Left ventricle myocardium inferior (tissue), 1 donor: ENCODE measurements at places on chromosomes 6 and 20. TPM values are rescaled to one million over a fixed set of nuclear protein-coding genes. Genes with fewer than 3 reads are reported as not detected.

- no peak for DNase-seq
These were observed 36.9 kb downstream of the KCNQ2 start for GRCh38 chr20:63435552-63435951.

GRCh38 chr6:69668916-69669315 is 127.9 kb downstream of the LMBRD1 start:
- no peak for DNase-seq

The APCDD1L gene
- total RNA-seq, result 0.91 TPM

GRCh38 chr6:75081921-75082320 is 123.9 kb downstream of the COL12A1 start:
- no peak for DNase-seq

The HLA-F gene
- 29.4 TPM for total RNA-seq

DNA sequence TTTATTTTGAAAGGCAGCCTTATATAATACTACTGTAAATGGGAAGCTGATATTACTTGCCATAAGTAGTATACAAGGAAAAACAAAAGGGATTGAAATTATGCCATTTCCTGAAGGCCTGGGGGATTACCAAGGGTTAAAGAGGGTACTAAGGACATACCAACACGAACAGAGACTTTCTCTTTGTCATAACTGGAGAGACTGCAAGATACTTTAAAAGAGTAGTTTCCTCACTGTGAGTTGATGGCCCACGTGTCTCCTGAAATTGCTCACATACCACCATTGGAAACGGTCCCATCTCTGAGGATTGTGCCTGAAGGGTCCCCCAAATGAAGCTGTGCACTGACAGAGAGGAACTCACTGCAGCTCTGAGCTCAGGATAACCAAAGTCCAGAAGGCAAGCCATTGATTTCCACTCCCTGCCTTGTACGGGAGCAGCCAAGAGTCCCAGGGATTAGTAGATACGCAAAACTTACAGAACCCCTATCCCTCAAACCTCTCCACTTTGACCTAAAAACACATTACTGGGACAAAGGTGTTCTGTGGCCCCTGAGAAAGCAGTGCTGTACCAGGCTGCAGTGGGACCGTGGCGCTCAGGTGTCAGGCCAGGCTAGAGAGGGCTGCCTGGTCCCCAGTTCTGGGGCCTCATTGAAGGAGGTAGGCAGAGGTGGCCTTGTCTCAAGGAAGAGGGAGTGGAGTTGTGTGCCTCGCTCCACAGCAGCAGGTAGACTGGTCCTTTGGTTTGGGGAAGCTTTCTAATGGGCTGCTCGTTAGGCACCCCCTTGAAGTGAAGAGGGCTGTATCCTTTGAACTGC is 15.2 kb downstream of the PSMG4 start:
- DNase-seq, result no peak

DNA sequence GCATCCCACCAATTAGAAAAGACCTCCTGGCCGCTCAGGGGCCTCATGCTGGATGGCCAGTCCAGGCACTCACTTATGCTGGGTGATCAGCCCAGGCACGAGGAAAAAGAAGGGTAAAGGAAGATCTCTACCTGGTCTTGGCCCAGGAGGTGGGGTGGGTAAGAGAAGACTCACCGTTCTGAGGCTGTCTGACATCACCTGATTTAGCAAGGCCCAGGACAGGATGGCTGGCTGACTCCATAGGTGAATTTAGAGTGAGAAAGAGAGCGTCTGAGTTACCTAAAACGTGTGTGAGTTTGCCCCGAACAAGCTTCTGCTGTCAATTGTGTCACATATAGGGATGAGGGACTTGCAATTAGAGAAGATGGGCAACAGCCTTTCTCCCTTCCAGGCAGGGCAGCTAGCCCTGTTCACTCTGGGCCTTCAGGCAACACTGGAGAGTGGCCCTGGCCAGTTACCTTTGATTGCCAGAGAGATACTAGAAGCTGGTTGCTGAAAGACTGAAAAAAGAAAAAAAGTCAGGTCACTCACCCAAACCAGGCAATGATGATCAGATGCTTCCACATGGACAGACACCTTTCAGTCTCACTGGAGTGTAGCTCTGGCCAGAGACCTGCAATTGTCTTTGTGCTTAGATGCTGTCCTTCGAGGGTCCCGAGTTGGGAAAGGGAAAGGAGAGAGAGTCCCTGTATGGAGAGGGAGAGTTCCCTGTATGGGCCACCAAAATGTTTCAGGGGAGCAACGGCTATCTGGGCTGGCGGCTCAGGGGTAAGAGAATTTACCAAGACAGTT is 35.7 kb upstream of the IER3 start:
- no peak for DNase-seq

GRCh38 chr6:144661116-144661806 is 376.1 kb downstream of the UTRN start:
- no peak for DNase-seq

The TCF15 gene
- total RNA-seq, result 11.1 TPM

DNA sequence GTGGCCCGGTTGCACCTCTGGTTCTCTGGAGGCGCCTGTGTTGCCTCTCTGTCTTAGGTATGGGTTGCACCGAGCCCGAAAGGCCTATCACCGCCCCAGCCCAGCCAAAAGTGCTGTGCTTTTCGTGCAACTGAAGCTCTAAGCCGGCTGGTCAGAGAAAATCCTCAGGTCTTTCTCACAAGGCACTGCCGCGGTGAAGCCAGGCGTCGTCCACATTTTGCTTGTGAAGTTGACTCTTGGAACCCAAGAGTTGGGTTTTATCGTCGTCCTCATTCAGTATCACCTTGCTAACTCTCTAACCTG is 726 bp upstream of the EMILIN3 start:
- no peak for DNase-seq

- no peak for DNase-seq
These were observed 111.3 kb upstream of the LGSN start for GRCh38 chr6:63430985-63431519.

- DNase-seq, result peak; percentile 33
These were observed 135.7 kb downstream of the BCAS1 start for GRCh38 chr20:53934421-53935343.

- DNase-seq, result no peak
These were observed 12.2 kb downstream of the CEP250 start for GRCh38 chr20:35467339-35468224.

The TRAPPC3L gene
- not detected for total RNA-seq

The GTSF1L gene
- not detected for total RNA-seq

The SYNGAP1 gene
- total RNA-seq, result 6.5 TPM

The WFDC10B gene
- total RNA-seq, result not detected

DNA sequence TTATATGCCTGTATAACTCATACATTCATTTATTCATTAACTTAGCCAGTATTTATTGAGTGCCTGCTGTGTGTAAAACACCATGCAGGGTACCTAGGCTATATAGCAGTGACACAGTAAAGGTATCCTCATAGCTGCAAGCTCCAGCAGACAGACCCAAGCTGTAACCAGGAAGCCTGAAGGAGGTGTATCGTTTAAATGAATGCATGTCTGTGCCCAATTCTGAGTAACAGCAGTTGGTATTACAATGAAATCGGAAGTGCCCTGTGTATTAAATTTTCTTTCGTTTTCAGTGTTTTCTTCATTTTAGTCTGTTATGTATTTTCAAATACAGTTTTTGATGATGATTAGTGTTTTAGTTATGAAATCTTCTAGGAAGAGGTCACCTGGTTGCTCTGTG is 485.8 kb upstream of the SOX4 start:
- no peak for DNase-seq

The ADNP gene
- total RNA-seq, result 27.3 TPM

DNA sequence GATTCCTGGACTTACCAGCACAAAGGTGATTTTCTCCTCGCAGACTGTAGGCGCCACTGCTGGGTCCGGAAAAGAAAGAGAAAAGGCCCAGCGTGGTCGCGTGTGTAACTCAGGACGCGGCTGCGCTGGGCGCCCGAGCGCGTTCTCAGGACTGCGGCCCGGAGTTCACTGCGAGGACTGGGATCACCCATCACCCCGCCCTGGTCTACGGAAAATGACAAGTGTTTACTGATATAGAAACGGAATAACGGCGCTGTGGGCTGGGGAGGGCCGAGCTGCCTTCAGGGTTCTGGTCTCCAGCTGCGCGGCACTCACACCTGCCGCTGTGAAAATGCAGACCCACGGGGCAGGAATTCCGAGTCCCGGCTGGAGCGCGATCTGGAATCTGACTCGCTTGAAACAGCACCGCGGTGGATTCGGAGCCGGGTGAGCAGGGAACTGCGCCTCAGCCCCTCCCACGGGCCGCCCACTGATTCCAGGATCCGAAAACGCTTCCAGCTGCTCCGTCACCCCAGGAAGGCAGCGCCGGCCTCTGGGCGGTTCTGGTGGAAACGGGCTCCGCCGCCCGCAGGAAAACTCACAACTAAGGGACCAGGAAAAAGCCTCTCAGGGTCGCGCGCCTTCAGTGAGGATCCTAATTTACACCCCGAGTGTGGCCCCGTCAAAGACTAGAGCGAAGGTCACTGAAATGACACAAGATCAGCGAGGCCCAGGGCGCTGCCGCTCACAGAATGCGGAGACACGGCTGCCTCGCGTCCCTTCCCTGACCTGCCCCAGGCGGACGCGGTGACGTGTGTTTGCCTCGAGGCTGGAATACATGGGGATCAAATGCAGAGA is 34.5 kb downstream of the HLA-A start:
- DNase-seq, result peak; percentile 93

GRCh38 chr20:1811621-1812498 is 83.3 kb upstream of the SIRPA start:
- no peak for DNase-seq

The DDRGK1 gene
- 30.0 TPM for total RNA-seq

The SLC17A3 gene
- total RNA-seq, result not detected

DNA sequence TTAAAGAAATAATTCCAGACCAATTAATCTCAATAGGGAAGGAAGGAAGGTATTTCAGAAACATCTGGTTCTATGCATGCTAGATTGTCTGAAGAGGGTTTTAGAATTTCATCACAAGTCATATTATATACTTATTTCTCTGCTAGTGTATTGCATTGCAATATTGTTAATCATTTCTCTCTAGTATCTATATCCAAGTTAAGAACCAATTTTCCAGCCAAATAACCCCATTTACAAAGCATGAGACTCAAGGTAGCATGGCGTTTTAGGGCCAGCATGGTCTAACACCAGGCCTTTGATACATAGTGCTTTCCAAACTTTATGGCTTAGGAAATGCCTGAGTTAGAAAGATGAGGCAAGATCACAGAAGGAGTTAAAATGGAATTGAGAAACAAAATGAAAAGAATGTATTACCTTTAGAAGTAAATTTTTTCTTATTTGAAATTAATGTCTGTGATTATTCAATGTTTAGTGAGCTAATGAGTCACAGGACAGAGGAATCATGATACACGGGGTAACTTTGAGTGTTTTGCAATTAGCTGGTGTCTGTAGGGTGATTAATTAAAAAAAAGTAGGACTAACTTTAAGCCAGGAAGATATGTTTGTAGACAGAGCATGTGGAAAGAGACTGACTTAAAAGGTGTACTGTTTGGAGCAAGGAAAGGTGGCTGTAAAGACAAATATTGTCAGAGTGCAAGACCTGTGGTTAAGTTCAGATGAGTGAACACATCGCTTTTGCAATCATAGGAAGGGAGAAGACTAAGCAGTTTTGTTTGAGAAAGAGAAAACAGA is 1006.2 kb upstream of the CITED2 start:
- DNase-seq, result no peak

DNA sequence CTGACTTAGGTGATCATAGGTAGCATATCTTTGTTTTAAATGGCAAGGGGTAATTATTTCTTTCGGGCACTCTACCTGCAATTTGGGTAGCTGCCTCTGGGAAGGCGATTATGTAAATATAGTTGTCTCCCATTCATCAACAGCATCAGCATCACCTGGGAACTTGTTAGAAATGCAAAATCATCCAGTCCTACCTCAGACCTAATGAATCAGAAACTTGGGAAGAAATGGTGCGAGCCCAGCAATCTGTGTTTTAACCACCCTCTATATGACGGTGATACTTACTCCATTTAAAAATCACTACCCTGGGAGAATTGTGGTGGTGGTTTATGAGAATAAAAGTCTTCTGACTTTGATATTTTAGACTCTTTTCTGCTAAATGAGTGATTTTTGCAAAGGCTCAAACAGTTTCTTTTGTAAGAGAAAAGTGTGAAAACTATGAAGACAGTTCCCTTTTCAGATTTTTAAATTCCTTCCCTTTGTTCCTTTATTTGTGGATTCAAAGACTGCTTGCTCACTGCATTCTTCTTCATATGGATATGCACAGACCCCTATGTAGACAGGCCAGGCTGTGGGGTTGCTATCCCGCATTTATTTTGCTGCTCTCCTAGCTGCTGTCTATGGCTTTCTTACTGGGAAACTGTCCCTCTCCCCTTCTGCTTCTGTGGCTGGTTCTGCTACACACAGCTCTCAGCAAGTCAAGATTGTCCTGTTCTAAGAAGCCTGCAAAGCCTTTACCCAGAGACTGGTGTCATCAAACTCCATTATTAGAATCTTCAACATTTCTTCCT is 365.3 kb downstream of the RNF144B start:
- DNase-seq, result no peak

DNA sequence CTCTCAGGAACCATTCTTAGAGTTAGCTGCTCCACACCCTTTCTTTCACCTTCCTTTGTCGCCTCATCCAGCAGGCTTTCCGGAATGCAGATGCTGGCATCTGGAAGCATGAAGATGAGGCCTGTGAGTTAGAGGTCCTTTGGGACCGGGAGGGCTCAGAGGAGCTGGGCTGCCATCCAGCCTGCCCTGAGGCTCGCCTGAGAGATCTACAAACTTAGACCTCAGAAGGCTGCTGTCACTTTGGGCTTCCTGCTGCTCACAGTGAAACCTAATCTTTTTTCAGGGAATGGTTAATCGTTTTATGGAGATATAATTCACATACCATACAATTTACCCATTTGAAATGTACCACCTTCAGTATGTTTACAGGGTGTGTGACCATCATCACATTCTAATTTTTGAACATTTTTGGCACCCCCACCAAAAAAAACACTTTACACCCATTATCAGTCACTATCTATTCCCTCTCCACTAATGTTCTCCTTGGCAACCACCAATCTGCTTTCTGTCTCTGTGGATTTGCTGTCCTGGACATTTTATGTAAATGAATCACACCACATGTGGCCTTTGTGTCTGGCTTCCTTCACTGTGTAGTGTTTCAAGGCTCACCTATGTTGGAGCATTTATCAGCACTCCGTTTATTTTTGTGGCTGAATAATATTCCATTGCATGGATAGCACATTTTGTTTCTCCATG is 20.0 kb upstream of the MPC1 start:
- no peak for DNase-seq

GRCh38 chr6:84333842-84334241 is 106.4 kb upstream of the CEP162 start:
- DNase-seq, result no peak

DNA sequence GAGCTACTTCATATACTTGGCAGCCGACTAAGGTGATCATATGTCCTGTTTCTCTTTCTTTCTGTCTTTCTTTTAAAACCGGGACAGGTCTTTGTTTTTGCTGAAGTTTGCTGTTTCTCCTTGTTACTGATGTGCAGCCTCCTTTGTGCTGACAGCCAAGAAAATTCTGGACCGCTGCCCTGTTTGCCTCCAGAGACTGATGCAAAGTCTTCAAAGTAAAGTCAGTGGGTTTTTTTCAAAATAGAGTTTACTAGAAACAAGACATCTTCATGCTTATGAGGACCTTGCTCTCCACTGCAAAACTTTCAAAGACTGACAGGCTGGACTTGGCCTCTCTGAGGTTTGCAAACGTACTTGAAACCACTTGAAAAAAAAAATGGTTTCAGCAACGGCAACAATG is 510.5 kb upstream of the MAP3K7 start:
- DNase-seq, result peak; percentile 56
